ENCODE measurements at places on chromosomes 7 and 10.

GRCh38 chr7:83643739-83644138 is 5.2 kb downstream of the SEMA3E start:
- no peak for DNase-seq

DNA sequence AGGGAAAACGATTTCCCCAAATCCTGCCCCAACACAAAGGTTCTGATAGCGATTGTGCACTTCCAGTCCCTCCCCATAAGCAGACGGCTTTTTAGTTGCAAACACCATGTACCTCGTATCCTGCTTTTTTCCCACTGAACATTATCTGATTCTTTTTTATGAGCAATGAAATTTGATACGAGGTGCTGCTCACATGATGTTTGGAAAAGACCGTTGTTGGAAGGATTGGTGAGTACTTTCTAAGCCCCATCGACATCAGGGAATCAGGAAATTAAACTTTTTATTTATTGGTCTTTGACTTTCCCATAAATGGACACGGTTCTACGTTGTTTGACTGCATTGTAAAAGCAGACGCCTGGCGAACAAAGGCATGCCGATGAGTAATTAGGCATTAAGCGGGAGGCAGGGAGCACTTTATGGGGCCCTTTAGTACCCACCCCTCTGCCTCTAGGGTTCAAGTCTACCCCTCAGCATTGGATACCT is 49.4 kb downstream of the TEX36 start:
- no peak for DNase-seq

DNA sequence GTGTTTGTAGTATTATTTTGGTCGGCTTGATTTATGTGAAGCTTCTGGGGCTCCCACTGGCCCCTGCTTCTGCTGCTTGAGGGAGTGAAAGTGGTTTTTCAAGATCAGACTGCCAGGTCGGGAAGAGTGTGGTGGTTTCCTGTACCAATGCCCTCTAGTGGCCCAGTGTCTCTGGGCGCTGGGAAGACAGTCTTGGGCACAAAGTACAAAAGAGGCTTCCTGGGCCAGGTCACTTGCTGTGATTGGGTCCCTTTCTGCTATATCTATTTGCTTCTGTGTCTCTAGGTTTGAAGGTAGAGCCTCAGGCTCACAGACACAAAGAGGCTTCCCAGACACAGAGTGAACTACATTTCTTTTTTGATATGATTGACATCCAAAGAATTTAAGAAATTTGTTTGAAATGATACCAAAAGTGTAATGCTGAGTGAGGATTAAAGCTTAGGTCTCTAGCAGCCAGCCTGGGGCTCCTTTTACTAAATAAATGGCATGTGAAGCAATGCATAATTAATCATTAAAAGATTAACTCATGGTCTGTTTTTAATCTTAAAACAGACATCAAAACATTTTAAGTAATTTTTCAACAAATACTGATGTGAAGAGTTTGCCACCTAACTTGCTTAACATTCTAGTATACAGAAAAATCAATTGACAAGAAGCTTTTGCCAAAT is 36.3 kb downstream of the ABCB1 start:
- DNase-seq = no peak

DNA sequence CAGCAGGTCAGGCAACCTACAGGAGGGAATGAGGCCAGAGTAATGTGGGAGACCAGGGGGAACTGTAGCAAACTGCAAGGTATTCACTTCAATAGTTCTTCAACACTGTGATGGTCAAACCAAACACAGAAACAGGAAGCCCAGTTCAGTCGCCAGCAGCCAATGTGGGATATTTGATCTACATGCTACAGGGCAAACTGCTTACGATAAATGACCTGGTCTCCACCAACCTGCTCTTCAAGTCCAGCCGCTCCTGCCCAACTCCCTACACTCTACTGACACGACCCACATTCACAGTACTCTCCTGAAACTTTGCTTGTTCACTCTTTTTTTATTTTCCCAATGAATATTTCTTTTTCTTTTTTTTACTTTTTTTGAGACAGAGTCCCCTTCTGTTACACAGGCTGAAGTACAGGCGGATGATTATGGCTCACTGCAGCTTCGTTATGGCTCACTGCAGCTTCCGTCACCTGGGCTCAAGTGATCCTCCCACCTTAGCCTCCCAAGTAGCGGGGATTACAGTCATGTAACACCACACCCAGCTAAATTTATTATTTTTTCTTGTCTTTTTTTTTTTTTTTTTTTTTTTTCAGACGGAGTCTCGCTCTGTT is 42.1 kb downstream of the MDH2 start:
- no peak for DNase-seq

DNA sequence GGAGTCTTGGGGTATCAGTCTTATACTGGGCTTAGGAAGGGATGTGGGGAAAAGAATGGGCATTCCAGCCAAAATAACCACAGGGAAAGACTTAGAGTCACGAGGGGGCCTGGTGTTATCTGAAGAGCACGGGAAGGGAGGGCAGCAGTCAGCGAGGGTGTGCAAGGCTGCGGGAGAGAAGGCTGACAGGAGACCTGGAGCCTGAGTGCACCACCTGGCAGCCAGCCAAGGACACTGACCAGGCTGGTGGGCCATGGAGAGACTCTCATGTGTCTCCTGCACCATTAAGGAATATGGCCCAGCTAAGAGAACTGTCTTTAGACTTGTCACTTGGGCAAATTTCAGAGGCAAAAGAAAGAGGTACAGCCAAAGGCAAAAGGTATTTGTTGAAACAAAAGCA is 69.6 kb downstream of the PKD1L1 start:
- peak; percentile 72 for DNase-seq

- DNase-seq = no peak
Measured at GRCh38 chr10:14244801-14245211, 85.9 kb downstream of the FRMD4A start.

- no peak for DNase-seq
Measured at GRCh38 chr7:48681006-48681405, 243.3 kb upstream of the CDC14C start.

DNA sequence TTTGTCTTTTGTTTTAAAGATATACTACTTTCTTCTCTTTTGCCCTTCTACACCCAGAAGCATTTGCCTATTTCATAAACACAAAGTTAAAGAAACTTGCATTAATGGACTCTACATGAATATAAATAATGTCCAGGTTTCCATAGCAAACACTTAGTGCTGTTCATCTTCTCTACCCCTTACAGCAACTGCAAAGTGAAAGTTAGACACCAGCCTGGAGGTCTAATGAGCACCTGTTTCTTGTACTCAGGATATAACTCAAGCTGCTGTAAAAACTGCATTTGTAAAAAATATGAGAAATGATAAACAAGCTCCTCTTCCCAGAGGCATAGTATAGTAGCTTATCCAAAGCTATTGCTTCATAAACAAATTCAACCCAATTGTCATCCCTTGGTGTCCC is 76.0 kb upstream of the RELN start:
- DNase-seq = no peak

DNA sequence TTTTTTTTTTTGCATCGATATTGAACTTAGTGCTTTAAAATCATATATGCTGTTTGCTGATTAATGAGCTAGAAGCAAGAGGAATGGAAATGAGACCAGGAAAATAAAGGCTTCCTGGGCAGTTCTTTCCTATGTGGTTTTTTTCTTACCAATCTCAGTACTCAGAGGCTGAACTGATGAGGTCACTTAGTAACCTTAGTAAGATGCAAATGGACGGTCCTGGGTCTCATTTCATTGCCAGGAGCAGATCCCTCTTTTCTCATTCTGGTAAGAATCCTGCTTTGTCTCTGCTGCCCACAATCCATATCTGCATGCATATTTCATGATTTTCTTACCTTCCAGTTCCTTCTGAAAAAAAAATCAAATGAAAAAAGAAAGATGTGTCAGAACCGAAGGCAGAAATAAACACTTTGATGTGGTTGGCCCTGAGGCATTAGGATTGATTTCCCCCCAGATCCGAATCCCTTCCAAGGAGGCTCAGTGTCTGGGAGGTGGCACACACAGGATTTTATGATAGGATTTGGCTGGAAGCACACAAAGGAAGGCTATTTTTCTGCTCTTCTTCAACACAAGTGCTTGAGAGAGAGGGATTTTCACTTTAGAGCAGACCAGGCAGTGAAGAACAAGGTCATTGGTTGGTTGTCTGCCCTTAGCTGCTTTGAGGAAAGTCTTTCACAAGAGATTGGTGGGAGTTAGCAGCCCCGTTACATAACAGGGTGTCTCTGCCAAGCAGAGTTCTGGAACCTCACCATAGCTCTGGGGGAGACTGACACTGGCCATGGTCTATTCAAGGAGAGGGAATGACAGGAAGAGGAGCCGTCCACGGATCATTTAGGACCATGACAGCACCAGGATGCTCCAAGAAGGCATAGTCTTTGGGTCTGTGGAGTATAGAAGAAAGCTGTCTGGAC is 150.0 kb downstream of the CAMK1D start:
- no peak for DNase-seq

DNA sequence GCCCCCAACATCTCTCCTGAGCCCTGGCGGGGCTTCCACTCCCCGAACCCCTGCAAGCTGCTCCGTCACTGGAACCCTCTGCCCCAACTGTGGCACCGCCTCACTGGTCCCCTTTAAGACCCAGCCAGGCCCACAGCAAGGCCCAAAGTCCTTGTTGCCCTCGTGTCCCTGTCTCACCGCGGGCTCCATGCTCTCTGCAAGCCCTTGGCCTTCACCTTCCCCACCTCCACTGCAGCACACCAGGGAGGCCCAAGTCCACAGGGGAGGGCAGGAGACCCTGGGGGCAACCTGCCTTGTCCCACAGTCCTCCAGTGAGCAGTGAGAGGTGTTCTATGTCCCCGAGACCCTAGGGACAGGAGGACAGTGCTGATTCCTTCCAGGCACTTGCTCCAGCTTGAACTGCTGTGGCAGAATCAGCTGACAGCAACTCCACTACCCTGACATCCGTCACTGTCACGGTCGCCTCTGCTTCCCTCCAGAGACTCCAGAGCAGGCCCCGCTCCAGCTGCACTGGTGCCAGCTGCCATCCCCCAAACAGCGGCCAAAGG is 105.3 kb downstream of the CYTH3 start:
- DNase-seq = no peak

- no peak for DNase-seq
Measured at GRCh38 chr7:50562136-50562535, 3.1 kb downstream of the DDC start.

DNA sequence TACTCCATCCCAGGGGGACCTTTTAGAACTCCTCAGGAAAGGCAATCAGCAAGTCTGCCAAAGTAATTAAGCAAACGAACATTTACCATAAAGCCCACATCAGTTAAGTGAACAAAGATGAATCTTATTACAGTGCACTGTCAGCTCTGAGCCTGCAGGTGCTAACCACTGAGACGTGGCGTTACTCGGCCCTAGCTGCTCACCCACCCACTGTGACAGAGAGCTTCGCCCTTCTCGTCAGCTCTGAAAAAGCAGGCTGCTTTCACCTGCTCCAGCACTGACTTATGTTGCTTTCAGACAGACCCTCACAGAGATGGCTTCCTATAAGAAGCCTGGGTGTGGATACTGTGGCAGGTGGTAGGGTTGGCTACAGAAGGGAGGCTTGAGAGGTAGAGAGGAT is 57.7 kb upstream of the KCNIP2 start:
- no peak for DNase-seq

DNA sequence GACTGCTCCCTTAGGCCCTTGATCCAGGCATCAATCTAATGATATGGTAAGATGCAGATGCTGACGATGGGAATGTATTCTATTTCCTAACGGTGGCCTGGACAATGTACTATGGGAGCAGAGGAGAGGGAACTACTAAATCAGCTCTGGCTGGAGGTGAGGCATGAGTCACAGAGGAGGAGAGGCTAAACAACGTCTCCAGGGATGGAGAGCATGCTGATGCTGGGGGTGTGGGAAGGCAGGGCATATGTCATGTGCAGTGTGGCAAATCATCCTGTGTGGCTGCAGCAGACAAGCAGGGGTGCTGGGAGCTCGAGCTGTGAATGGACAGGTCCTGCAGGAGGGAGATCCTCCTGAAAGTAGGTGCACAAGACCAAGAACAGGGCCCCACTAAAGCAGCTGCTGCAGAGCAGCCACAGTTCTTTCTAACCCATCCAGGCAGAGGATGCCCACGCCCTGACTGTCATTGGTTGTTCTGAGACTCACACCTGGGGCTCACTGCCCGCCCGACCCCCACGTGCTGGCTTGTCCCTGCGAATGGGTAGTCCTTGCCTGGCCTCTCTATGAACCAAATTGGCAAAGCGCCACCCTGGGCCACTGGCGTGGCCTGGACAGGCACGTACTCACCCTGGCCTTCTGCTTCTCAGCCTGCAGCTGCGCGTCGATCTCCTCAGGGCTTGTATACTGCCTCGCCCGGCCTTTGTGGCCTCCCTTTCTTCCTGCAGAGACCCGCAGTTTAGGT is 4.0 kb downstream of the PDAP1 start:
- no peak for DNase-seq

- no peak for DNase-seq
Measured at GRCh38 chr10:5961405-5962100, 15.8 kb downstream of the IL15RA start.

DNA sequence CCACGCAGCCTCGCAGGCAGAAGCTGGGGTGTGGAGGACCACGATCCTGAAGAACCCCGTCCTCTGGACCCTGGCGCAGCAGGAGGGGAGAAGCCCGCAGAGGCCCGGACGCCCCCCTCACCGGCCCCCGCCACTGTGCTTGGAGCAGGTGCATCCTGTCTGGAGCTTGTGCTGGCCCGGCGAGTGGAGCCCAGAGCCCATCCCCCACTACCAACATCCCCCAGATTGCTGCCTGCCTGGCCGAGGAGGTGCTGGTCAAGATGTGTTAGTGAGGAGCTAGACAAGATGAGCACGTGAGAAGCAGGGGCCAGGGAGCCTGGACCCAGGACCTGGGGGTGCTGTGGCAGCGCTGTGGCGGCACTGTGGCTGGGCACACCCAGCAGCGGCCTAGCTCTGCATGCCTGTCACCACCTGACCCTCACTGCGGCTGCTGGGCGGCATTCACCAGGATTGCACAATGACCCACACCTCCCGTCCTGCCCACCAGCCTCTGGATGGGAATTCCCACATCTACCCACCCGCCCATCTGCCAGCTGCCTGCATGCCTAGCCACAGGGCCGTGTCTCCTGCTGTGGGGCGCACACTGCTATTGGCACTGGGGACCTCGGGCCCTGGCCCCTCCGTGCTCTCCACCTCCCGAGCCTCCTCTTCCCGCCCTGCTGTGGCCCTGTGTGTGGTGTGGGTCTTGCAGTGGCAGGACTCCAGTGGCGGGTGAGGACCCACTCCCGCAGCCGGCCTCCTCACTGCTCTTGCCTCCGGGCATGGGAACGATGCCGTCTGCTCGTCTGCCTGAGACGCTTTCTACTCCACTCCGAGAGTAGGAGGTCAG is 11.8 kb downstream of the GPR146 start:
- DNase-seq = no peak

GRCh38 chr7:68078157-68078710 is 1081.6 kb downstream of the TYW1 start:
- DNase-seq = no peak

DNA sequence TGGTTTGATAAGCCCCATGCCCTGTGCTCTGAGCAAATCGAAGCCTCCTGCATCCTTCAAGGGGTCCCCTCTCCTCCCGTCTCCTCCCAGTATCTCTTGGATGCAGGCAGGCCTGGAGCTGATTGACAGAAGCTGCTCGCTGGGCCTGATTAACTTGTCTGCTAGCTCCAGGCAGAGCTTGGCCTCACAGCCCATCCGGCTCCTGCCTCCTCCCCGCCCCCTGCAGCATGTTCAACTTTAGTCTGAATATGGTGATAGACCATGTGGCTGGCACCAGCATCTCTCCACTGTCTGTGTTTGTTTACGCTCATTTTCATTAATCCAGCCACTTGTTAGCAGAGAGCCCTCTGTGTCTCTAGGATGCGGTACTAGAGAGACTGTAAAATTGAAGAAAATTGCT is 432.2 kb downstream of the DPP6 start:
- DNase-seq = peak; percentile 70

- no peak for DNase-seq
Measured at GRCh38 chr10:22545643-22546042, 168.7 kb downstream of the PIP4K2A start.

- no peak for DNase-seq
Measured at GRCh38 chr7:112189691-112190090, 16.5 kb downstream of the DOCK4 start.
